Right hindlimb (tissue), 1 donor: ENCODE measurements at places on chromosomes 5 and 9.
A peak's percentile ranks its signal among the peaks of the same experiment; 100 is the strongest.

DNA sequence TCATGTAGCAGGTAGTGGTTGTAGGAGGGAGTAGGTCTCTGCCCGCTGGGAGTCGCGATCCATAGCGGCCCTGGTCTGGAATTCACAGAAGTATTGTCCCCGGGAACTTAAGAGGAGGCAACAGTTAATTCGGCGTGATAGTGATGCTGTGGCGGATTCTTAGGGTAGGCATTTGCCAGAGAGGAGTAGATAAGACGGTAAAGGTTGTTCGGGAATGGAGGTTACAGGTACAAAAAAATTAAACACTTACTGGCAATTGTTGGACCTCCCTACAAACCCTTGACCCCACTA lies 679 bp downstream of the SMC5 start:
- DNase-seq, result no peak

DNA sequence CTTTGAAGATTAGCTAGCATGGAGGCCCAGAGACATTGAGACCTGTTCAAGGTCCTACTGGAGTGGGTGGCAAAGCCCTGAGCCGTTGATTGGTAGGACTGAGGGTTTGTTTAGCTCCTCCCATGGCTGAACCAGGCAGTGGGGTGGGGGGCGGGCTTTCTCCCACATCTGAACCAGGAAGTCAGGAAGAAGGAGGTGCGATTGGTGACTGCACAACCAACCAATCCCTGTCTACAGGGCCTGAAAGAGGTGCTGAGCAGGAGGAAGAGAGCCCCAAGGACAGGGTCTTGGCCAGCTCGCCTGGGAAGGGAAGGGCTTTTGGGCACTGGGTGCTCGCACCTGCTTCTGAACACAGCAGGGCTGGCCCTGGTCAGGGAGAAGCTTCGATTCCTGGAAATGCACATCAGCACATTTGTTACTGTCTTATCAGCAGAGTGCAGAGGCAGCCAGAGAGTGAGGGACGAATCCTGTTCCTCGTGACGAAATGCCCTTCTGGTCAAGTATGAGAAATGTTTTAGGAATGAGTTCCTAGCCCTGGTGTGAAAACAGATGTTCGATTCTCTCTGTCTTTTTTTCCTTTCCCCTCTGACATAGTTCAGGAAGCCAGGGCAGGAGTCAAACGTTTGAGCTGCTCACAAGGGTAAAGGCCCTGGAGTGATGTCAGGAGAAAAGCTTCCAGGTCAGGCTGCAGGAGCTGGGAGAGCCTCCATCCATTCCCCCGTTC lies 294.8 kb upstream of the KLF4 start:
- DNase-seq, result peak; percentile 55

DNA sequence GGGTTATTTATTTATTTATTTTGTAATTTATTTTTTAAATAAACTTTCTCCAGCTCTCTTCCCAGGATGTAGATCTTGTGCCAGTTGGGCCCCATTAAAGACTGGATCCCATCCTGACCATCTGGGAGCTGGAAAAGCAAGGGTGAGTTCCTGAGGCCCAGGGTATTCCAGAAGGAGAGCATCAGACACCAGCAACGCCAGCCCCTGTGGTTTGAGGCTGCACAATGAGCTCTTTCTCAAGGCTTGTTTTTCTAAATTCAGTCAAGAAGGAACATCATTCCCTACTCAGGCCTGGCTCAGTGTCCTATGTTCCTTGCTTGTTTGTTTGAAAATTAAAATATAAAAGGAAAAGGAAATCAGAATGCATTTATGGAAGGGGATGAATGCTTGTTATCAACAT lies 313.3 kb downstream of the EBF1 start:
- DNase-seq, result no peak

- no peak for DNase-seq
Measured at GRCh38 chr9:571066-571465, 270.4 kb upstream of the DMRT1 start.

GRCh38 chr9:98706651-98707165 lies 2.0 kb downstream of the GABBR2 start:
- no peak for DNase-seq

- DNase-seq, result peak; percentile 3
Measured at GRCh38 chr9:133696071-133696472, 42.1 kb downstream of the SARDH start.

DNA sequence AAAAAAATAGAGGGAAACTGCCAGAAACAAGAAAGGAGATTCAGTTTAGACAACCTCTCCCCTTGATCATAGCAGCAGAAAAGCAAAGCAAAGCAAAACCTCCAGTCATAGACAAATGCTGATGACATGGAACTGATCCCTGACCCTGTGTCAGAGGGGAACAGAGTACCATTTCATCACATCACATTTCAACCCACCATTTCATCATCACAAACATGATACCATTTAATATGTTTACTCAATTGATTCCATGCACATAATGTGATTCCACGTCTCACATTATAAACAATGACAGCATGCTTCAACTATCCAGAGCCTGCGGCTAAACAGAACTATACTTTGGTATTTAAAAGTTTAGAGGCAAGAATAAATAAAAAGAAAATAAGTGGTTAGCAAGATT lies 28.7 kb upstream of the ACOT12 start:
- DNase-seq, result no peak

GRCh38 chr9:131986576-131986975 lies 93.1 kb downstream of the MED27 start:
- DNase-seq, result no peak

DNA sequence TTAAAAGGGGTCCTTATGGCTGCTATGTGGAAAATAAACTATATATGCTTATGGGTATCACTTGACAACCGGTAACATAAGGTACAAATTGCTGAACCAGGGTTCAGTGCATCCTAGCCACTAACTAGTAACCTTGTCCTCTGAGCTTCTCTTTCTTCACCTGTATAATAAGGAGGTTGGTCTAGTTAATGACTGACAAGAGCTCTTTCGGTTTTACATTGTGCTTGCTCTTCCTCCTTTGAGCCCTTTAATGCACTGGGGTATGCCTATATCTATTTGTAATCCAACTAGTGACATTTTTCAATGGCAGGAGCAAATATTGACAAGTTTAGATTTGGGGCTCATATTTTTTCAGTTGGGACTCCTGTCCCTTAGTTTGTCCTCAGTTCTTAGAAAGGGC lies 66.1 kb downstream of the NPR3 start:
- DNase-seq, result no peak
